ENCODE measurements at places on chromosomes 3 and 15.
A peak's percentile ranks its signal among the peaks of the same experiment; 100 is the strongest.

GRCh38 chr3:151203051-151203420 is at the start of gene GPR171:
Gene GPR171 (minus strand): TSS chr3:151203216. CDS start chr3:151199386, 3,830 bp downstream.
- DNase-seq, result no peak

DNA sequence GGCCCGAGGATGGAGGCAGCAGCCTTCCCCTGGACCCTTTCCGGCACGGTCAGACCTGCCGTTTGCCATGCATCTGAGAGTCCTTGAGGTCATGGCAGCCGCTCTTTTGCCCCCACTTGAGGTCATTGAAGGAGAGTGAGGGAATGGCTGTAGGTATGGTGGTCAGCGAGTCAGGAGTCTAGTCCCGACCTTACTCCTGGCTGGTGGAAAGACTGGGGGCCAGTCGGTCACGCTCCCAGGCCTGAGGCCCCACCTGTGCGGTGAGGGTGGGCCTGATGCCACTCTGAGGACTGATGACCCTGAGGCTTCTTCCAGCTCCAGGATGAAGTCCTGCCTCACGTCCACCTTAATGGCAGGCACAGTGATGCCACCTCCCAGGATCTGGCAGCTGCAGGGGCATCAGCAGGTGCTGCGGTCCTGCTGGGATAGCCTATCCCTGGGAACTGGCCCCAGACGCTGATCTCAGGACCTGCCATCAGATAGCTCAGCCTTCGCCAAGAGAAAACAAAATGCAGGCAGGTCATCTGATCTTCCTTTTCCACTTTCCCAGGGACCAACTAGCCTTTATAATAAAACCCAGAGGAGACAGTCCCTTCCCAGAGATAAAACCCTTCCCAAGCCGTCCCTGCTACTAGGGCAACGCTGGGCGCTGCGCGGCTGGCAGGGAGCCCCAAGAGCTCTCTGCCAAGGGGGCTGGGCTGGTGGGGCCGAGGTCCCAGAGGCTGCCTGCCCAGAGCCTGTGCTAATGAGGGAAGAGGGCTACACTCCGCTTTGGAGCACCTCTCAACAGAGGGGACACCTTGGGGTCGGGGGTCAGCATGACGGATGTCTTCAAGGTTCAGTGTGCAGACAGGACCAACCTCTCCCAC is 42.2 kb downstream of the TM2D3 start:
- no peak for DNase-seq

DNA sequence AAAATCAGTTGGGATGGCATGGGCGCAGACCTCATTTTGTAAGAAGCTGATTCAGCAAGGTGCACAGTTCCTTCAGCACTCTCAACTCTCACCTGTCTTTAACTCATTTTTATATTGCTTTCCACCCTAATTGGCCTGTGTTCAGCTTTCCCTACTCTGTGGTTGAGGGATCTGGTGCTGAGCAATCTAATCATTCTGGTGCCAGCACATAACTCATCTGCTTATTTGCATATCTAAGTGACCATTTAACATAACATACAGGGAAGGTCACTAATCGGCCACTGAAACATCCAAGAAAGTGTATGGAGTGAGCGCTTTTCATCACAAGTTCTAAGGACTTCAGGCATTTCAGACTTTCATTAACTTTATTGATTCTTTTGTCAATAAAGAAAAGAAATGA is 303.4 kb upstream of the ROPN1 start:
- no peak for DNase-seq

GRCh38 chr3:37680401-37680800 is 181.3 kb upstream of the CTDSPL start:
- DNase-seq, result no peak

GRCh38 chr3:101065962-101066361 is 72.7 kb upstream of the ABI3BP start:
- peak; percentile 82 for DNase-seq

- DNase-seq, result no peak
These were observed 83.0 kb upstream of the UBP1 start for GRCh38 chr3:33523093-33523667.

DNA sequence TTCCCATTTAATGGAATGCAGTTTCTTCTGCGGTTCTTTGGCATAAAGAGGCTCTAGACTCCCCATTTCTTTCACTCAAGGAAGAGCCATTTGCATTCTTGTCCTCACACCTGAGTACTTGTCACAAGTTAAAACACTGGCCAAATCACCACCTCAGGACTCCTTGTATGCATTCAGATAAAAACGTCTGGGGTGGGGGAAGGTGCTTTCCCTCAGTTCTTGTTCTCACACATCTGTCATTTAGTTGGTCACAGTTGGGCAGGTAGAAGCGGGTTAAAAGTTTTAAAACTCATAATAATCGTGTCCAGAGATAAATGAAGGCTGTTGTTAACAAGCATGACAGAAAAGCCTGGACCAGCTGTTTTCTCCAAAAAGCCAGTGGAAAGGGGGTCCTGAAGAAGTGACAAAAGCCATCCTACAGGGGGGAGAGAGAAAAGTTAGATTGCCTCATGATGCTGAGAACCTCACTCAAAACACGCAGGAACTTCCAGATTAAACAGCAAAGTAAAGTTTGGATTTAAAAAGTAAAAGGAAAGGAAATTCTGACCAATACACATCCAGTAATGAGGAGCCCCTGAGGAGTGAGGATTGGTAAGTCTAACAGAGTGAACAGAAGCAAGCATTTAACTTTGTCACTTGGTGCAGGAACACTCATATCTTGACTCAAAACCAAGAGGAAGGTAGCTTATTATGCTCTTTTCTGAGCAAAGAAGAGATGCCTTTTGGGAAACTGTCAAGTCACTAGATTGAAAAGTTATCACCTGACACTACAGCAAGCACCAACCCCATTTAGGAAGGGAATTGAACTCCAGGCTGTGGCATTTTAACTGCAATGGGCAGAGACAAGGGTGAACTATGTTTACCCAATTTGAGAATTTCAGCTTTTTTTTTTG is 2.8 kb downstream of the BCL2L10 start:
- DNase-seq, result no peak

DNA sequence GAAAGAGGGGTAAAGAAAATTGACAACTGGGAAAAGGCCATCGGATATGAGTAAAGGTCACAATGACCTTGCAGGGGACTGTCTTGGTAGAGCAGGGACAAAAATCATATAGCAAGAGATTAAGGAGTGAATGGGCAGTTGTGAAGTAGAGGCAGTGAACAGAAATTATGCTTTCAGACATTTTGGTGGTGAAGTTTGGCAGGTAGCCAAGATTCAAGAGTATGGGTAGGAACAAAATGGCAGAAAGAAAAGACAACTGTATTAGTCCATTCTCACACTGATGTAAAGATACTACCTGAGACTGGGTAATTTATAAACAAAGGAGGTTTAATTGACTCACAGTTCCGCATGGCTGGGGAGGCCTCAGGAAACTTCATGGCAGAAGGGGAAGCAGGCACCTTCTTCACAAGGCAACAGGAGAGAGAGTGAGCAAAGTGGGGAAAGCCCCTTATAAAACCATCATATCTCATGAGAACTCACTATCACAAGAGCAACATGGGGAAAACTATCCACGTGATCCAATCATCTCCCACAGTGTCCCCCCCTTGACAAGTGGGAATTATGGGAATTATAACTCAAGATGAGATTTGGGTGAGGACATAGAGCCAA is 84.0 kb downstream of the CGNL1 start:
- DNase-seq, result no peak

DNA sequence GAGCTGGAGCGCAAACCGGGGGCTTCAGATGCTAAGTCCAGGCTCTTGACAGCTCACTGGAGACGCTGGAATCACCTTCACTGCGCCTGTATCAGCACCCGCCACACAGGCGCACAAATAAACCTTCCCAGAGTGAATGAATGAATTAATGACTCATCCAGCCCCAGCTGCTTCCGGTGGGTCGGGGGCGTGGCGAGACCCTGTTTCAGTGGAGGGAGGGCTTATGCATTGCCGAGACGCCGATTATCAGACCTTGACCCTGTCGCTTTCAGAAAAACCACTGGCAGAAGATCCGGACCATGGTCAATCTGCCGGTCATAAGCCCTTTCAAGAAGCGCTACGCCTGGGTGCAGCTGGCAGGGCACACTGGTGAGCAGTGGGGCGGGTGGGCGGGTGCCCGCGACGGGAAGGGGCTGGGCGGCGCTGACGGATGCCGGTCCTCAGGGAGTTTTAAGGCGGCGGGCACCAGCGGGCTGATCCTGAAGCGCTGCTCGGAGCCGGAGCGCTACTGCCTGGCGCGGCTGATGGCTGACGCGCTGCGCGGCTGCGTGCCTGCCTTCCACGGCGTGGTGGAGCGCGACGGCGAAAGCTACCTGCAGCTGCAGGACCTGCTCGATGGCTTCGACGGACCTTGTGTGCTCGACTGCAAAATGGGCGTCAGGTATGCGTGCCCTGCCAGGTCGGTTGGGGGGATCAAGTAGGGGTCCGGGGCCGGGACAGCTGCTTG is 7.7 kb downstream of the ITPKA start:
- no peak for DNase-seq

GRCh38 chr3:35422836-35423601 is 216.3 kb upstream of the ARPP21 start:
- peak; percentile 21 for DNase-seq

DNA sequence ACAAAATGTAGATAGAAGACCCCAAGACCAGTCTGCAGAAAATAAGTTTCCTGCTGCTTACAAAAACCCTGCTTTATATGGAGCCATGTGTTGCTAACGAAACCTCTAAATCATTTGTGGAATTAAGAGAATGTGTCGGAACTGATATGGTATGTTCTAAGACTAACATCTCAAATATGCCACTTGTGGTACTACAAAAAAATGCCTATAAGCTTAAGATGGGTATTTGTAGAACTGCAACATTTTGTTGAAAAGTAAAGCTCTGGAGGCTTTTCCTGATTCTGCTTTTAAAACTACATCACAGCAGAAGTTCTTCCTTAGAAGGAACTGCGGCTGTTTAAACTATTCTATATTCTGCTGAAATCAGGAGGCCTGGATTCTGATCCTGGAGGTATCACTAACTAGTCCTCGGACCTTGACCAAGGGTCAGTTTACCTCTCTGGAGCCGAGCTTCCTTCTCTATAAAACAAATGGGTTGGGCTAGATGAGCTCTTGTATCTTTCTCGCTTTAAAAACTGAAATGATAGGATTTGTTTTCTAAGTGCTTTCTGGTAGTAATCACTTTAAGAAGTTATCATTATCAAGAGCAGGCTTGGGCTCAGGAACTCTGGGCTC is 74.9 kb downstream of the RAD18 start:
- peak; percentile 39 for DNase-seq

DNA sequence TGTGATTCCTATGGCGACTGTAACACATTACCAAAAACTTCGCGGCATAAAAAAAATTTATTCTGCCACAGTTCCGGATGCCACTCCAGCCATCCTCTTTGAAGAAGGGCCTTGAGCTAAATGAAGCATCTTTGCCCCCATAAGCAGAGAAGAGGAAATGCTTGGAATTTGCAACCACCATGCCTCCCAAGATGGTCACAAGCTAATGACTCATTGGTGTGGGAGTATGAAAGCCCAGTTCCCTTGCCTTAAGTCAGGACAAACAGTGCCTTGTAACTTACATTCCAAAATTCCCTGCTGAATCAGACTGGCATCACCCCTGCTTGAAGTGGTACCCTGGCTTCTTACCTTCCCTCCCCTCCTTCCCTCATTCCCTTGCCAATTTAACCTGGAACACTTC is 1077.4 kb downstream of the EPHA3 start:
- DNase-seq, result peak; percentile 33

GRCh38 chr15:31317421-31318327 is 9.0 kb upstream of the KLF13 start:
- peak; percentile 17 for DNase-seq

GRCh38 chr3:78801926-78802561 is 965.8 kb downstream of the ROBO1 start:
- DNase-seq, result no peak

- peak; percentile 32 for DNase-seq
These were observed 15.6 kb downstream of the DCBLD2 start for GRCh38 chr3:98885851-98886250.

DNA sequence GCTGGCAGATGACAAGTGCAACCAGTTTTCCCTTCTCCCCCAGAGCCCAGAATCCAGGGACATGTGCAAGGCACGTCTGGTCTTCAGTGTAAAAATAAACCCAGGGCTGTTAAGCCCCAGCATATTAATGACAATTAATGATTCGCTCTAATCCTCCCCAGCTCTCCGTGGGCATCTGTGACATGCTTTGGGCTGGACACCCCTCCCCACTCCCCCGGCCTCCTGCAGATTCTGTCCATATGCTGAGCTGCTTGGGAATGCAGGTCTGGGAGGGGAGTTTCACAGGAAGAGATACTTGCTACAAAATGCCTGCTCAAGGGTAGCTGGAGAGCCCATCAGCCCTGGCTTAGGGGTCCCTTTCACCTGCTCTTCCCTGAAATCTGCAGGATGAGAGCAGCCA is 43.0 kb upstream of the NTRK3 start:
- DNase-seq, result no peak

DNA sequence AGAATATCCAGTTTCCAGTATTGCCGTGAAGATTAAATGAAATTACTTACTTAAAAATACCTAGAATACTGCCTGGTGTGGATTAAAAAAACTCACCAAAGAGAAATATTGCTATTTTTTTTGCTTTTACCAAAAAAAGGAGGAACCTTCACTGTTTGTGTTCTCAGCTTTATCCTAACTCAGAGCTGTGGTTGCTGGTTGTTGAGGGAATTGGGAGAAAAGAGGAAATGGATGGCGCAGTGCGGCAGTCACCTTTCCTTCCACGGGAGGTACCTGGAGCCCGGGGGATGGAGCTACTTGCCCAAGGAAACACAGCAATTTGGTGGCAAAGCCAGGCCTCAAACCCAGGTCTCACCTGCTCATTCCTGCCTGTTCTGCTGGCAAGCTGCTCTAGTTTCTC is 270.3 kb downstream of the RPLP1 start:
- no peak for DNase-seq

GRCh38 chr3:13081603-13082360 is 8.6 kb upstream of the IQSEC1 start:
- DNase-seq, result no peak

DNA sequence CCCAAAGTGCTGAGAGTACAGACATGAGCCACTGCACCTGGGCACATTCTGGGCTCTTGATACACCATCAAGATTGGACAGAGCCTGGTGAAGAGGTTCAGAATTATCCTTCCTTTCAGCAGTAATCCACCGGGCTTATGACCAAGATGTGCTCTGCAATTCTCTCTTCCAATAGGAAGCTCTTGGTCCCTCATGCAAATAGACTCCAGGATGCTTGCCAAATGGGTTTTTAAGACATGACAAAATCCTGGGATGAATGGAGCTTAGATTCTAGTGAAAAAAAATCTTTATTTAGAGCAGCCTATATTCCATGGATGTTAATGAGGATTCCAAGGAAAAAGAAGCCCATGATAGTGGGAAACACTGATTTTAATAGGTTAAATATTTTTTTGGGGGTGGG is 119.1 kb downstream of the SV2B start:
- DNase-seq, result no peak

- DNase-seq, result no peak
These were observed 2.6 kb upstream of the CIB2 start for GRCh38 chr15:78133801-78134200.

DNA sequence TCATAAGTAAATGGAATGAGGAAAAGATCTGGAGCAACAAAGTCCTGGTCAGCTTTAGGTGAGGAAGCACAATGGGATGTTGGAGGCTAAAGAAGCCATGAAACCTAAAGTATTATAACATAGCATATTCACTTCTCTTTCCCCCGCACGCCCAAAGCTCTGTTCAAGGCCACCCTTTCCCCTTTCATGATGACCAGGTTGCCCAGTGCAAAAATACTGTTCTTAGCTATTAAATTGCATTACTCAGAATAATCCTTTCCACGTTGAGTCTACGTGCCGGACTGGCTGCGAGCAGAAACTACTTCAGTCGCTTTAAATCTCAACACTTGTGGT is 589 bp upstream of the MAPKBP1 start:
- DNase-seq, result no peak

GRCh38 chr3:34650131-34650530 is 851.7 kb downstream of the PDCD6IP start:
- DNase-seq, result no peak

GRCh38 chr3:43448098-43448497 is 161.8 kb downstream of the SNRK start:
- no peak for DNase-seq

Data from fibroblast of gingiva (primary cell).